GM10248 (cell line): ENCODE measurements at places on chromosomes 11 and 22.

DNA sequence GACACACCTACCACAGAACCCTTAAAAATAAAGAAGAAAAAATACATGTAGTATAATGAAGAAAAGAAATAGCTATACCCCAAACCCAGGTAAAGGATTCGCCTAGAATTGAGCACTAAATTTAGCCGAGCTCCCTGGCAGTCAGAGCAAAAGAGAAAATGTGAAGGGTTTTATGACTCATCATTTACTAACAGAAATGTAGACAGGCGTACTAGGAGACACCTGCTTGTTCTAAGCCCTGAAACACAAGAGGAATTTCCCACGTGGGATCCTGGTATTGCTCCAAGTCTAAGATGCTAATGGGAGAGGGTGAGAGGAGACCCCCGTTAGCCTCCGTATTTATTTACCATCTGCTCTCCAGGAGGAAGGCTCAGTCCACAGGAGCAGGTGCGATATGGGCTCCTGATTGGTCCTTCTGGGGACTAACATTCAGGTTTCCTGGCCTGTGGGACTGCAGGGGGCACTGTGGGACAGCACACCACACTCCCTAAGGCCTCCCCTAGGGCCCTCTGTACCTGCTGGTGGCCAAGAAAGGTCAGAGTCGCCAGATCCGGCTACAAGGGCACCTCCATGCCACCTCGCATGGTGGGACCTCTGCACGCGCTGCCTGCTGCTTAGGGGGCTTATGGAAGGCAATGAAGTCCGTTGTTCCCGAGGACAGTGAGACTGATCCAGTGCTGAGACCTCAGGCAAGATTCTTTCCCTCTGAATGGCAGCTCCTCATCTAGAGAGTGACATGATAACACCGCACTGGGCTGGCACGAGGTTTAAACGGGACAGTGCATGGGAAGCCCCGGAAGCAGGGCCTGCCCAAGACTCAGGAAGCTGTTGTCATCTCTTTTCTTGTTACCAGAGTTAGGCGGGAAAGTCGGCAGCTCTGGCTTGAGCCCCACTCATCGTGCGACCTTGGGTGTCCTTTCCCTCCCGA, 25.8 kb downstream of the KCNC1 start:
- DNase-seq = peak; percentile 76

DNA sequence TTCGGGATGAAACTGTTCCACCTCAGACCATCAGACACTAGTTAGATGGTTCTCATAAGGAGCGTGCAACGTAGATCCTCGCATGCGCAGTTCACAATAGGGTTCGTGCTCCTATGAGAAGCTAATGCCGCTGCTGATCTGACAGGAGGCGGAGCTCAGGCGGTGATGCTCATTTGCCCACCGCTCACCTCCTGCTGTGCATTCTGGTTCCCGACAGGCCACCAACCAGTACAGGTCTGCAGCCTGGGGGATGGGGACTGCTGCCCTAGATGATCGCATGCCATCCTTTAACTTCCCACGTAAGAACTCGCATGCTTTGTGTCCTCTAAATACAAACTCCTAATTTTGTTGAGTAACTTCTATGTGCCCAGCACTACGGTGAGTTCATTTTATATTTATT, 62.6 kb downstream of the EFCAB6 start:
- DNase-seq = no peak

- no peak for DNase-seq
Observed at GRCh38 chr11:86793307-86793706, 7.0 kb upstream of the PRSS23 start.

DNA sequence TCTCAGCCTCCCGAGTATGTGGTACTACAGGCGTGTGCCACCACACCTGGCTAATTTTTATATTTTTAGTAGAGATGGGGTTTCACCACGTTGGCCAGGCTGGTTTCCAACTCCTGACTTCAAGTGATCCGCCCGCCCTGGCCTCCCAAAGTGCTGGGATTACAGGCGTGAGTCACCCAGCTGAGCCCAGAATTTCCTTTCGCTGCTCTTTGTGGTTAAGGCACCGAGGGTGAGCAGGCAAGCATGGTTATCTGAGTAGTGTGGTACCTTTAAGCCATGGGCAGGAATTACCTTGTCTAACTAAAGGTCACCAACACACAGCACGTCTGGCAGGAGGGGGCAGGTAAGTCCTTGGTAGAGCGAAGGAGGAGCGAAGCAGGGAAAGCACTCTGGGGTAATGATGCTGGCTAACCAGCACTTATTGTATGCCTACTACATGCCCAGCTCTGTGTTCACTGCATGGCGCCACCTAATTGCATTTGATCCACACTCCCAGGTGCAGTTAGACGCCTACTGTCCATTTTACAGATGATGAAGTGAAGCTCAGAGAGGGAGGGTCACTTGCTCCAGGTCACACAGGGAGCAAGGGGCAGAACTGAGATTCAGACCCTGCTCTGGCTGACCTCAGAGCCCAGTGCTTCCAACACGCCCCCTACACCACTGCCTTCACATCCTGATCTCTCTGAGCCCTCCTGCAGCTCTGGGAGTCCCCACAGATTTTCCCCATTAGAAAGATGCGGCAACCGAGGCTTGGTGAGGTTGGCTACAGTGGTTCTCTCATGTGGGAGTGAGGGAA, 45.7 kb downstream of the TRIOBP start:
- no peak for DNase-seq

DNA sequence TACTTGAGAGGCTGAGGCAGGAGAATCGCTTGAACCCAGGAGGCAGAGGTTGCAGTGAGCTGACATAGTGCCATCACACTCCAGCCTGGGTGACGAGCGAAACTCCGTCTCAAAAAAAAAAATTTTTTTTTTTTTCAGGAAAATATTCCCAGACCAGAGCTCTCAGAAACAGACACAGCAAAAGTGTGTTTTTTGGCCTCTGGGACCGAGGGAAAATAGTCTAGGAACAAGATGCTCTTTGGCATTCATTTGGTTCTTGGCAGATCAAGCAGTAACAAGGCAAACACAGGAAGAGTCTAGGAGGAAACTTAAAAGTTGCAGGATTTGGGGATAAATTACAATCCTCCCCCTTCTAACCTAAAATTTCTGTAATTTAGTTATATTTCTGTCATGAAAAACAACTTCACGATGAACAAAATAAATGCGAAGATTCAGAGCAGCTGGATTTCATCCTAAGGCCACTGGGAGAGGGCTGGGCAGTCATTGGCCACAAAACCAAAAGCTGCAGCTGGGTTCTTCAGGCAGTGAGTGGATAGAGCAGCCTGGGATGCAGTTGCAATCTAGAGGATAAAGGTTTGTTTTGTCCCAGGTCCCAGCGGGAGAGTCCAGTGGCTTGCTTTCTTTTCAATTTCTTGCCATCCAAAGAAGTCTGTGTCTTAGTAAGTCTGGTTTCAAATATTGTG, 19.7 kb downstream of the ATG16L2 start:
- DNase-seq = no peak

DNA sequence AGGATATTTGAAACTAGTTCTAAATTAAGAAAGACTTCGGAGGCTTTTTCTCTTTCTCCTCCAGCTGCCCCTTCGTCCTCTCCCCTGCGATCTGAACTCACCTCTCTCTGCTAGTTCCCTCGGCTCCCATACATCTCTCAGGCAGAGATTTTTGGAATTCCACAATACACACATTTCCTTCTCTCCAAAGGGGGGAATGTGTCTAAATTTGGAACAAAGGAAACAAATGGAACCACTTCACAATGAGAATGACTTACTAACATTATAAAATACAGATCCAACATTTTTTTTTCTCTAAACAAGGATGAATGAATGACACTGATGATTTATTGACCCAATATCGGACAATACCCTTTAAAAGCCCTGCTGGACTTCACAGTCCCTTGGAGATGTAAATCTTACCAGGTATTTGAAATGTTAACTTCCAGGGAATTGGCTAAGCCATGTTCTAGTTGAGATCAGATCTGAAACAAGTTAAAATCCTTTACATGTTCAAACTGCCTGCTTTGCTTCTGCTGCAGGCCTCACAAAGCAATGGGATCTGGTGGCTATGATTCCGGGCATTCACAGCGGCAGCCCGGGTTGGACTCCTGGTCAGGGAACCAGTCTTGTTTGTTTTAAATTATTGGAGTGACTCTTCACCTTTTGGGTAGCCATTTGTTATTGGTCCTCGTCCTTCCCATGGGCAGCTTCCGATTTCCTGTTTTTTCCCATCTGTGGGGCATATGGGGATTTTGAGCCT, 20.5 kb upstream of the GSTP1 start:
- no peak for DNase-seq

DNA sequence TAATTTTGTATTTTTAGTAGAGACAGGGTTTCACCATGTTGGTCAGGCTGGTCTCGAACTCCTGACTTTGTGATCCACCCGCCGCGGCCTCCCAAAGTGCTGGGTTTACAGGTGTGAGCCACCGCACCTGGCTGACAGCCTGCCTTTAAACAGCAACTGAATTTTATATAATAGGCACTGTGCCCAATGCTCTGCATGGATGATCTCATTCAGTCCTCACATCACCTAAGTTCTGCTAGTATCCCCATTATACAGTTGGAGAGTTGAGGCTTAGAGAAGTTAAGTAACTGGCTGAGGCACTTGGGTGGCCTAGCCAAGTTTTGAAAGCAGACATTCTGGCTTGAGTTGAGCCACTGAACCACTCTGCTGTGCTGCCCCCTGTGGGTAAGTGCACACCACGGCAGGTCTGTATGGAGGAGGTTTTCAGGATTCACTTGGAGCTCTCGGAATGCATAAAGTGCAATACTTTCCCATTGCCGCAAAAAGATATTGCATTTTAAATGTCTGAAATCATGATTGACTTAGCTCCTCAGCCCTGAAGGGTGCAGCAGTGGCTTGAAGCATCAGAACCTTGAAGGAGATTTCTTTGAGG, 112.4 kb downstream of the LDLRAD3 start:
- peak; percentile 20 for DNase-seq

GRCh38 chr22:49826603-49827270, 936 bp downstream of the BRD1 start:
- no peak for DNase-seq

DNA sequence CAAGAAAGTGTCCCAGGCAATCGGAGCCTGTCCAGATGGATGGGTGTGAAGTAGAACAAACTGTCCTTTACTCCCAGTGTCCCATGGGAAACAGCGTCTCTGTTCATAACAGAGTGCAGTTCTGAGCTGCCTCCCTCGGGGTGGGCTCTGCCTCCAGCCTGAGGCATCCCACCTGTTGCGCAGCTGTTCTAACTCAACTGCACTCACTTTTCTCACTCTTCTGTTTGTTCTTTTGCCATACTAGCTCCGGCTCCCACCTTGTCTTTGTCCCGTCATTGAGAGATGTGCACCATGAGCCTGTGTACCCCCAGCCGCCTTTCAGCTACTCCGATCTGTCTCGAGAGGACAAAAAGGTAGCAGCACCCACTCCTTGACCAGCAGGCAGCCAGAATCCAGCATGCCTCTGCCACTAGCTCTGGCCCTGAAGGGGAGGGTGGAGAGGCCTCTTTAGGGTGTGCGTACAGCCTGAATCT, 20.7 kb upstream of the CDC42EP2 start:
- DNase-seq = no peak

DNA sequence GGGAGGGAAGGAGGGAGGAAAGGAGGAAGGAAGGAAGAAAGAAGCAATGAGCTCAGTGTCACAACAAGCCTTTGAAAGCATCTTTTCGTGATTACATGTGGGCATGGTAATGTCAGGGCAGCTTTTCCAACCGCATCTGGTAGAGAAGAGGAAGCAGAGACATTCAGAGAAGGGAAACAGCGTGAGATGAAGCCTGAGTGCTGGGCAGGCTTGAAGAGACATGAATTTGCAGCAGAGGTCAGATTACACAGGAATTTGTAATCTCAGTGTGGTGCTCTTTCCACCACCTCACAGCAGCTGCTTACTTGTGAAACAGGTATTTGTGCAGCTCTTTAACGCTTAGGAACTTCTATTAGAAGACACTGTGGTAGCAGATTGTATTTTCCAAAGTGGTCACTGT, 289.5 kb upstream of the C11orf87 start:
- DNase-seq = no peak

DNA sequence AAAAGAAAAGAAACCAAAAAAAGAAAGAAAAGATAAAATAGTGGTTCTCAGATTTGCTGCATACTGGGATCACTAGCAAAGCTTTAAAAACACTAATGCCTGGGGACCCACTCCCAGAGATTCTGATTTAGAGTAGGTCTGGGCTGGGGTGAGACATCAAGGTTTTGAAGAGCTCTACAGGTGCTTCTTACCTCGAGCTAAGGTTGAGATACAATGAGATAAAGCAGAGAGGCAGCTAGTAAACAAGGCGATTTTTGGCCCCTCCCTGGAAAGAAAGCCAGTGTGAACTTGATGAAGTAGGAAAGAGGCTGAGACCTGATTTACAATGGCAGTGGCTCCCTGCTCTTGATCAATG, 327.6 kb upstream of the CCDC90B start:
- DNase-seq = no peak

GRCh38 chr11:79198203-79198897, 242.5 kb downstream of the TENM4 start:
- no peak for DNase-seq

GRCh38 chr11:70381872-70382861, 16.2 kb upstream of the CTTN start:
- no peak for DNase-seq

GRCh38 chr11:3949125-3949524, 93.7 kb downstream of the STIM1 start:
- peak; percentile 34 for DNase-seq

GRCh38 chr11:70633610-70634009, 235.3 kb downstream of the CTTN start:
- no peak for DNase-seq

DNA sequence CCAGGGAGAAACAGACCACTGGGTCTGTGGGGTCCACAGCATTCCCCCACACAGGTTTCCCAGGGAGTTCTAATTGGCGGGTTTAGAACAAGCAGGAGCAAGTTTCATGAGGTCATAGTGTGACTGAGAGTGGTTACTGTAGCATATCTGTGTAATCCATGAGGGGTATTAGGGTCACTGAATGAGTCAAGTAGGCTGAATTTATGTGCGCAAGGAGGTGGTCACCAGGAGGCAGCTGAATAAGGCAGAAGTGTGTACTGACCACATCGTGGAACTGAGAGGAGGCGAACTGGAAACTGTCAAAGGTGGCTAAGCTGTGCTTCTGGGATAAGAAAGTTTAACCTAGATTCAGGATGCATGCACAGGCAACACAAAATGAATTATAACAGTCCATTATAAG, 876.0 kb downstream of the METTL15 start:
- no peak for DNase-seq

GRCh38 chr11:57751676-57752253, at the start of gene BTBD18:
Gene BTBD18 (minus strand): TSS chr11:57751819. CDS start chr11:57751188, 631 bp downstream.
- peak; percentile 51 for DNase-seq

GRCh38 chr11:111631024-111631665, 28.9 kb downstream of the SIK2 start:
- no peak for DNase-seq
